ENCODE measurements at places on chromosomes 3 and 15.

GRCh38 chr15:81569286-81570080, 195.5 kb upstream of the TMC3 start:
- DNase-seq = peak; percentile 11

DNA sequence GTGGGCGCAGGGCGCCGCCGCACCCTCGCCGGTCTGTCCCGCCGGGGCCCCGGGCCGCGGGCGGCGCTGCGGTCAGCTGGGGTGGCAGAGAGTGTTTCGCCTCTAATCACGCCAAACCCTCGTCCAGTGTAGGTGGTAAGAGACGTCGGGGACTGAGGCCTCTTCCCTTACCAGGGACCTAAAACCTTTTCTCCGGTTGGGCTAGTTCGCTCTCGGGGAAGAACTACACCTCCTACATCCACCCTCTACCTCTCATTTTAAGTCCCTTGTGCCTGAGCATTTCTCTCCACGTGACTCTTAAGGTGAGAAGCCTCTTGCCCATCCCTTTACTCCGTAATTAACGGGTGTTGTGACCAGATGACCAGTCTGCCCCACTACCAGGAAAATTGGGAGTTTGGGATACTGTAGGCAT, 520 bp downstream of the TMEM42 start:
- peak; percentile 77 for DNase-seq

GRCh38 chr15:45710657-45711056, 75.8 kb downstream of the SQOR start:
- DNase-seq = no peak

GRCh38 chr3:186166036-186166435, 57.1 kb upstream of the ETV5 start:
- no peak for DNase-seq

DNA sequence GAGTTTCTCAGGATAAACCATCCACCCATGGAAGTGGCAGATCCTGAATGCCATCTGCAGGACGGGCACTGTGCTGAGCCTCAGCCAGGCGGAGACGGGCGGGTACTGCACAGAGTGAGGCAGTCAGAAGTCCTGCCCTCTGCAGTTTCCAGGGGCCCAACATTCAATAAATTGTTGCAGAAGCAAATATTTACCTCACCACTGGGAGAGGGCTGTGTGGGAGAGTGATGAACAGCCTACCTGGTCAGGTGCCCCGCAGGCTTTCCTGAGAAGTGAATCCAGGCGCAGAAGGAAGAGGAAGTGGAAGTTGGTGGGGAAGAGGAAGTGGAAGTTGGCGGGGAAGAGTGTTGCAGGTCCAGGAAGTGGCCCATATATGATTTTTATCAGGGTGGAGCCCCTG, 100.8 kb downstream of the SLCO3A1 start:
- no peak for DNase-seq
